ENCODE measurements at places on chromosomes 3 and 15.

DNA sequence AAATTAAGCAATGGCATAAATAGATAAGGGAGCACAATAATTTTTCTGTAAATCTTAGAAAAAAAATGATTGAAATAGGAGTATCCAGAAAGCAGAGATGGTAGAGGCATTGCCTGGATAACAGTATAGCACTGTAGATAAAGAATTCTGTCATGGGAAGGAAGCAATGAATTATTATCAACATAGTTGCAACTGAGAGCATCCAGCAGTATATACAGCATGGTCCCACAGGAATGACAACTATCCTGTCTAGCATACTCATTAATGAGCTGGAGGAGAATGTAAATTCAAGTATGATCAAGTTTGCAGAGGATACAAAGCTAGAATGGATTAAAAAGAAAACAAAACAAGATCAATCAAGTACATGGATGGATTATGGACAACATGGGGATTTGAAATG lies 90.8 kb downstream of the DPH6 start:
- no peak for DNase-seq

DNA sequence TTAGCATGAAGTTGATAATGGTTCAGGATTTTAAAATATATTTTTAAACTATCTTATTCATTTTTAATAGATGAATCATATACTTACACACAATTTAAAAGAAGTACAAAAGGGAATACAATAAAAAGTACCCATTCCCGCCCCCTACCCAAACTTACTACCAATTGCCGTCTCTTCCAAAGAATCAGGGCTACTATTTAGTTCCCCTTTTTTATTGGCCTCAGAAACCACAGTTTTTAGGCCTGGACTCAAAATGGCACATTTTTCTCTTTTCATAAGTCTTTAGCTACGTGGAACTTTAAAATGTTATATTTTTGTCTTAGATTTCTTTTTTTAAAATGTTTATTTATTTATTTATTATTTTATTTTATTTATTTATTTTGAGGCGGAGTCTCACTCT lies 18.0 kb downstream of the LRRK1 start:
- DNase-seq: no peak

DNA sequence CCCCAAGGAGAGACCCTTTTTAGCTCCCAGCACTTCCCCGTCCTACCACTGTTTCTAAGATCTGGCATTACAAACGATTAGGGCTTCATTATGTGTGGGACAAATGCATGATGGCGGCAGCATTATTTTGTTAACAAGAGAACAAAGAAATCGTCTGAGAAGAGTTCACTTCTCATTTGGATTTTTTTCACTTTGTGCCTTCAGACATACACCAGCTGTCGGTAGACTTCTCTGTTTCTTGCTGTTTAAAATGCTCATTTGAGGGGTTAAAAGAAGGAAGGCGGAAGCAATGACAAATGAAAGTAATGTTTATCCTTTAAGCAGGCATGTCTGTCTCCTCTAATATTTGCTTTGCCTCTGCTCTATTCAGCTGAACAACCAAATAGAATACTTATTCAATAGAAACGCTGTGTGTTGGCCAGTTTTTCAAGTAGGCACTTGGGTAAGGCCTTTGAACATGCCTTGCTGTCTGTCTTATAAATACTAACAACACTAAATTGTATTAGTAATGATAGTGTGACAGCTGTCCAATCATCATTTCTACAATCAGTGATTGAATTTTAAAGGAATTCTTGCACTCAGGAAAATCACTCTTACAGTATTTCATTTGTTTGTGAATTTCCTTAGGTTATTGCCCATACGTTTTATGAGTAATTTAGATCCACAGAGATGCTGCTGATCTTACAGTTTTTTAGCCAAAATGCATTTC lies 382.4 kb downstream of the IL5RA start:
- no peak for DNase-seq

- DNase-seq: no peak
Measured at GRCh38 chr15:33100314-33100713, 94.2 kb downstream of the FMN1 start.

DNA sequence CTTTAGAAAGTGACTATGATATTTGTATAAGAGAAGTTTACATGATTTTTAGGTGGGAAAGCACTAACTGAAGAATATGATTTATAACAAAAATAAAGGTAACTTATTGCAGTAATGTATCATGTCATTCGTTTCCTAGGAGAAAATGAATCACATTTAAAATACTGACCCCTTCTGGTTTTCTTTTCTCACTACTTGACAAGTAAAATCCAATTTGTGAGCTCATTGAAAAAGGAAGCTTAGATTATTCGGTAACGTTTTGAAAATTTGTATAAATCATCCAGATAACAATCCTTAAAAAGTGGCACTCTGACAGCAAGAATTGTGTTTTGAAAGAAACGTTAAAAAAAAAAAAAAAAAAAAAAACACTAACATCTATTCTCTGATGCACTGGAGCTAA lies 39.0 kb downstream of the NSUN3 start:
- no peak for DNase-seq

GRCh38 chr3:46853441-46854415 lies 9.5 kb downstream of the MYL3 start:
- no peak for DNase-seq

DNA sequence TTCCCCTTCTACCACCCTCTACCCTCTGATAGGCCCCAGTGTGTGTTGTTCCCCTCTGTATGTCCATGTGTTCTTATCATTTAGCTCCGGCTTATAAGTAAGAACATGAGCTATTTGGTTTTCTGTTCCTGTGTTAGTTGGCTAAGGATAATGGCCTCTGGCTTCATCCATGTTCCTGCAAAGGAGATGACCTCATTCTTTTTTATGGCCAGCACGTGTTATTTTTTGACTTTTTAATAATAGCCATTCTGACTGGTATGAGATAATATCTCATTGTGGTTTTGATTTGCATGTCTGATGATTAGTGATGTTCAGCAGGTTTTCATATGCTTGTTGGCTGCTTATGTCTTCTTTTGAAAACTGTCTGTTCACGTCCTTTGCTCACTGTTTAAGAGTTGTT lies 63.1 kb upstream of the NPHP3 start:
- no peak for DNase-seq

GRCh38 chr3:68033867-68034266 lies 379.5 kb upstream of the SUCLG2 start:
- DNase-seq: no peak

- DNase-seq: no peak
Measured at GRCh38 chr3:32596909-32597369, 26.3 kb upstream of the DYNC1LI1 start.

DNA sequence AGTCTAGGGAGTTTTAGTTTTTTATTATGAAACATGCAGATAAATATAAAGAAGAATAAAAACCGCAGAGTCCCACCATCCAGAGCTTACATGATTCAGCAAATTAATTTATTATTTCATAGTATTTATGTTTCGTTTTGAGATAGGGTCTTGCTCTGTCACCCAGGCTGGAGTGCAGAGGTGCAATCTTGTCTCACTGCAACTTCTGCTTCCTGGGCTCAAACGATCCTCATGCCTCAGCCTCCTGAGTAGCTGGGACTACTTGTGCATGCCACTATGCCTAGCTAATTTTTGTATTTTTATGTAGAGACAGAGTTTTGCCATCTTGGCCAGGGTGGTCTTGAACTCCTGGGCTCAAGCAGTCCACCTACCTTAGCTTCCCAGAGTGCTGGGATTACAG lies 13.6 kb downstream of the RNF13 start:
- no peak for DNase-seq

GRCh38 chr3:98761643-98762229 lies 1.4 kb upstream of the ST3GAL6 start:
- DNase-seq: no peak

DNA sequence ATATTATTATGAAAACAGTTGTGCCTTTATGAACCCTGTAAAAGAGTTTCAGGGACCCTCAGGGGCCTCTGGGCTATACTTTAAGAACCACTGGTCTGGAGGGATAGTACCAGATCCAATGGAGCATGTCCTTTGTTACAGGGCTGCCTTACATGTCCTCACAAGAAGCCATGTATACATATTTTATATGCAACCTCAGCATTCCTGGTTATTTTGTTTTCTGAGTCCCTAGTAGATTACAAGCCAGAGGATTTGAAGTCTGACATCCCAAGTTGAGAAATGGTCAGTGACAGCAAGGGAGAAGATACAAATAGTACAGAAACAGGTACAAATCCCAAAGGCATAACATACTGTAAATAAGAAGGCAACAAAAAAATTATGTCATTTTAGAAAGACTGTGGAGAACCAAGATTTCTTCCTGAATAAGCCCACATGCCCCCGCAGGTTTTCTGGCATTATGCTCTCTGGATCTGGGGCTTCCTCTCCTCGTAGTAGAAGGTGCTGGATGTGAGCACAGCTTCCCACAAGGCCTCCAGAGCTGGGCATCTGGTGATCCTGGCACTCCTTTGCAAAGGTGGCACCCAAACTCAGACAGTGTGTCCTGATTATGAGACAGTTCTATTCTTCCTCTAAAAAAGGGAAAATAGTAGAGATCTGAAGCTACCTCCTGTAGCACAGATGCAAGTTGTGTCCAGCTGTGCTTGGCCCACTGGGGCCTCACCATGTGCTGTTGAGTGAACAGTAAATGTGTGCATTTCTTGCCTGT lies 114.0 kb downstream of the NR1D2 start:
- no peak for DNase-seq

GRCh38 chr15:89642106-89642505 lies 13.2 kb downstream of the KIF7 start:
- DNase-seq: no peak

GRCh38 chr3:171115667-171116066 lies 89.1 kb upstream of the SLC2A2 start:
- no peak for DNase-seq

GRCh38 chr15:52243697-52244555 lies 51.7 kb downstream of the MYO5C start:
- no peak for DNase-seq

- DNase-seq: no peak
Measured at GRCh38 chr3:16174026-16174355, 489 bp upstream of the GALNT15 start.
